Left ventricle myocardium inferior (tissue), 1 donor: ENCODE measurements at places on chromosomes 2 and 18. TPM values are rescaled to one million over a fixed set of nuclear protein-coding genes. Genes with fewer than 3 reads are reported as not detected.

Gene C2orf66
- total RNA-seq = not detected

Gene SMYD1
- total RNA-seq = 389 TPM

Gene COL4A3
- 4.4 TPM for total RNA-seq

Gene SCYGR4
- total RNA-seq = not detected

Gene ALK
- total RNA-seq = 0.14 TPM

Gene PRKAG3
- total RNA-seq = 0.14 TPM

Gene LRP1B
- 0.08 TPM for total RNA-seq

Gene LDLRAD4
- total RNA-seq = 43.3 TPM

Gene MAP3K19
- not detected for total RNA-seq

Gene IL36A
- not detected for total RNA-seq

Gene IL36B
- total RNA-seq = not detected

Gene TSGA10
- total RNA-seq = 3.1 TPM

Gene NYAP2
- not detected for total RNA-seq

Gene TBC1D8
- total RNA-seq = 45.0 TPM

Gene TUBA3E
- 47.1 TPM for total RNA-seq

Gene SH3BP4
- 9.6 TPM for total RNA-seq

Gene FEV
- total RNA-seq = not detected

Gene BBS5
- 8.4 TPM for total RNA-seq

Gene AGAP1
- total RNA-seq = 18.1 TPM

Gene TMEM200C
- 0.96 TPM for total RNA-seq

Gene IL37
- total RNA-seq = not detected

Gene LIMS2
- 173 TPM for total RNA-seq

Gene ICA1L
- total RNA-seq = 6.5 TPM

Gene CHRND
- not detected for total RNA-seq

Gene ZNF892
- 4.0 TPM for total RNA-seq

Gene ZNF396
- total RNA-seq = 0.71 TPM

Gene ABCG8
- not detected for total RNA-seq

Gene GAL3ST2
- not detected for total RNA-seq
